ENCODE measurements at places on chromosomes 16 and 17. TPM values are rescaled to one million over a fixed set of nuclear protein-coding genes. Genes with fewer than 3 reads are reported as not detected.

ABCC11 gene
- total RNA-seq = 0.52 TPM

CTNS gene
- 4.5 TPM for total RNA-seq

FA2H gene
- 0.42 TPM for total RNA-seq

ADAD2 gene
- not detected for total RNA-seq

SLC16A6 gene
- total RNA-seq = 35.9 TPM

SMIM22 gene
- total RNA-seq = not detected

CHRNB1 gene
- 3.3 TPM for total RNA-seq

TM4SF5 gene
- total RNA-seq = not detected

All from mononuclear cell (primary cell).